Osteocyte (in vitro differentiated cells): ENCODE measurements at places on chromosomes 12 and 14. TPM values are rescaled to one million over a fixed set of nuclear protein-coding genes. Genes with fewer than 3 reads are reported as not detected.

SLC25A21 gene
- 0.56 and 1.2 TPM in 2 replicates for total RNA-seq

PRIMA1 gene
- total RNA-seq = not detected in 2 replicates

CEP83 gene
- total RNA-seq = 11.2 and 13.1 TPM in 2 replicates

SLCO1B1 gene
- not detected in 2 replicates for total RNA-seq

HPD gene
- not detected in 2 replicates for total RNA-seq

PDZRN4 gene
- not detected in 2 replicates for total RNA-seq

GRCh38 chr12:100128512-100128908 is 14.2 kb downstream of the BLTP3B start:
- H3K27ac ChIP-seq = peak overlapping the region; percentile 45
- H3K27me3 ChIP-seq = no peaks in the 10 kb centered on the region
- peaks cover 7% of the 10 kb centered on the region for H3K4me1 ChIP-seq
- H3K4me3 ChIP-seq = no peak overlapping the region
- peaks cover 3% of the 10 kb centered on the region for H3K36me3 ChIP-seq

GRCh38 chr12:94563286-94563685 is 87.1 kb downstream of the TMCC3 start:
- H3K27me3 ChIP-seq = peaks cover 49% of the 10 kb centered on the region
- H3K4me3 ChIP-seq = no peak overlapping the region
- H3K4me1 ChIP-seq = peaks cover 20% of the 10 kb centered on the region
- H3K27ac ChIP-seq = no peak overlapping the region
- no peak for DNase-seq

GRCh38 chr14:48373981-48374380 is 698.6 kb upstream of the MDGA2 start:
- DNase-seq = no peak
- H3K27me3 ChIP-seq = no peaks in the 10 kb centered on the region
- H3K27ac ChIP-seq = no peak overlapping the region
- no peaks in the 10 kb centered on the region for H3K4me1 ChIP-seq
- H3K4me3 ChIP-seq = no peak overlapping the region

- no peaks in the 10 kb centered on the region for H3K27me3 ChIP-seq
- no peak for DNase-seq
- H3K4me3 ChIP-seq = no peak overlapping the region
- no peak overlapping the region for H3K27ac ChIP-seq
Measured at GRCh38 chr12:105858981-105859710, 279.6 kb downstream of the NUAK1 start.

GRCh38 chr14:22588526-22589095 is 413 bp downstream of the DAD1 start:
- peak overlapping the region; percentile 97 for H3K4me3 ChIP-seq
- H3K36me3 ChIP-seq = peaks cover 12% of the 10 kb centered on the region
- H3K27ac ChIP-seq = peak overlapping the region; percentile 100
- H3K4me1 ChIP-seq = peaks cover 49% of the 10 kb centered on the region
- H3K27me3 ChIP-seq = peaks cover 19% of the 10 kb centered on the region

DNA sequence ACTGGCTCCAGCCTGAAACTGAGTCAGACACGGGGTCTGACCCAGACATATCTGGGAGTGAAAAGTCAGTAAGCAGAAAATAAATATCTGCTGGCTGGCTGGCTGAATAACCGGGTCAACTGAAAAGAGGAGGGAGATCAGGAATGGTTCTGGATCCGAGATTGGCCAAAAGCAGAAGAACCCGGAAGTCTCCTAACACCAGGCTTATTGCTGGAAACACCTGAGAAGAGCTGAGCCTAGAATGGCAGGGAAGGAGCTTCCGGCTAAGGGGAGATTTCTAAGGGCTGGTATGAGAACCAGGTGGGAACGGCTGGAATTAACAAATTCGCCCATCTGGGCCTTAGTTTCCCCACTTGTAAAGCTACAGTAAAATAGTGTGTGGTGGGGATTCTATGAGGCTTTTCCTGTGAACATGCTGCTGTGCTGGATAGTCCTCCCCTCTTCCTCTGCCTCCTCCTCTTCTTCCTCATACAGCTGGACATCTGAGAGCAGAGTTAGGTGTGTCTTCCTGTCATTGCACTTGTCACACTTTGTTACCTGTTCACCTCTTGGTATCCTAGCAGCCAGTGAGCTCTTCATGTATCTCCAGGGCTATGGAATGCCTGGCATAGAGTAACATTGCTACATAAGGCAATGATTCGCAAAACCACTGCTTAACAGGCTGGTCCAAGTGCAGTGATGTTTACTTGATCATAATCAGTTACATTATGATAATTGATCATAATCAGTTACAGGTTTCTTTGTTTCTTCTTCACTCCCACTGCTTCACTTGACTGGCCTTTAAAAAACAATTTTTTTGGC is 2.0 kb upstream of the SHMT2 start:
- peak overlapping the region; percentile 51 for H3K4me3 ChIP-seq
- no peak for DNase-seq
- peaks cover 43% of the 10 kb centered on the region for H3K4me1 ChIP-seq
- peak overlapping the region; percentile 50 for H3K27ac ChIP-seq
- no peaks in the 10 kb centered on the region for H3K27me3 ChIP-seq

- H3K4me3 ChIP-seq = no peak overlapping the region
- no peaks in the 10 kb centered on the region for H3K36me3 ChIP-seq
- H3K4me1 ChIP-seq = peaks cover 19% of the 10 kb centered on the region
- DNase-seq = no peak
Measured at GRCh38 chr12:66599816-66600215, 79.1 kb downstream of the GRIP1 start.

- H3K4me3 ChIP-seq = no peak overlapping the region
- H3K4me1 ChIP-seq = no peaks in the 10 kb centered on the region
- no peak for DNase-seq
- no peak overlapping the region for H3K27ac ChIP-seq
Measured at GRCh38 chr12:30484658-30485057, 211.0 kb downstream of the IPO8 start.

DNA sequence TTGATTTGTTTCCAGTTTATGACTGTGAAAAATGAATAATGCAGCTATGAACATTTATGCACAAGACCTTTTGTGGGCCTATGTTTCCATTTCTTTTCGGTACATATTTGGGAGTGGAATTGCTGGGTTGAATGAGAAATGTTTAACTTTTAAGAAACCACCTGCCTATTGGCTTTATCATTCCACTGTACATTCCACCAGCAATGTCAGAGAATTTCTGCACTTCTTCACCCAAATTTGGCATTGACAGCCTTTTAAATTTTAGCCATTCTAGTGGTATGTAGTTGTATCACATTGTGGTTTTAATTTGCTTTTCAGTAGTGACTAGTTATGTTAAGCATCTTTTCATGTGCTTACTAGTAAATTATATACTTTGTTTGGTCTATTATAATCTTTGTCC is 317.0 kb upstream of the TMTC1 start:
- H3K36me3 ChIP-seq = peaks cover 3% of the 10 kb centered on the region
- peaks cover 12% of the 10 kb centered on the region for H3K27me3 ChIP-seq
- no peak overlapping the region for H3K27ac ChIP-seq
- H3K4me1 ChIP-seq = no peaks in the 10 kb centered on the region
- DNase-seq = no peak
- H3K4me3 ChIP-seq = no peak overlapping the region

DNA sequence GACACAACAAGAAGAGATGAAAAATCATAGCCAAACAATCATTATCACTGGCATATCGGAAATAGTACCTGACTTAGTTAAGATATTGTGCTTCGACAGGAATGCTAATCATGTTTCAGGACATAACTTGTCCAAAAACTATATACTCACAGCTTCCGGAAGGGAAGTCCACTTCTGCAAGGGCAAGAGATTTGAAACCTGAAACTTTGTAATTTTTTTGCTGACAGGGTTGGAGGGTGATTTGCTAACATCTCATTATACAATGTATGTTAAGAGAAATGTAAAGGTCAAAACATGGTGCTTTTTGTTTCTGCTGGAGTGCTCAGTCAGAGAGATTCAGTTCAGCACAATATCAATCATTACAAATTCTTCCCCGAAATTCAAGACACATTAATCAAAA is 200.3 kb downstream of the CNTN1 start:
- H3K36me3 ChIP-seq = no peaks in the 10 kb centered on the region
- DNase-seq = no peak
- H3K4me1 ChIP-seq = no peaks in the 10 kb centered on the region
- no peaks in the 10 kb centered on the region for H3K27me3 ChIP-seq

GRCh38 chr14:35146711-35147149 is 24.4 kb downstream of the PRORP start:
- DNase-seq = no peak
- H3K27ac ChIP-seq = no peak overlapping the region
- no peaks in the 10 kb centered on the region for H3K27me3 ChIP-seq
- no peaks in the 10 kb centered on the region for H3K4me1 ChIP-seq
- H3K36me3 ChIP-seq = peaks cover 20% of the 10 kb centered on the region

DNA sequence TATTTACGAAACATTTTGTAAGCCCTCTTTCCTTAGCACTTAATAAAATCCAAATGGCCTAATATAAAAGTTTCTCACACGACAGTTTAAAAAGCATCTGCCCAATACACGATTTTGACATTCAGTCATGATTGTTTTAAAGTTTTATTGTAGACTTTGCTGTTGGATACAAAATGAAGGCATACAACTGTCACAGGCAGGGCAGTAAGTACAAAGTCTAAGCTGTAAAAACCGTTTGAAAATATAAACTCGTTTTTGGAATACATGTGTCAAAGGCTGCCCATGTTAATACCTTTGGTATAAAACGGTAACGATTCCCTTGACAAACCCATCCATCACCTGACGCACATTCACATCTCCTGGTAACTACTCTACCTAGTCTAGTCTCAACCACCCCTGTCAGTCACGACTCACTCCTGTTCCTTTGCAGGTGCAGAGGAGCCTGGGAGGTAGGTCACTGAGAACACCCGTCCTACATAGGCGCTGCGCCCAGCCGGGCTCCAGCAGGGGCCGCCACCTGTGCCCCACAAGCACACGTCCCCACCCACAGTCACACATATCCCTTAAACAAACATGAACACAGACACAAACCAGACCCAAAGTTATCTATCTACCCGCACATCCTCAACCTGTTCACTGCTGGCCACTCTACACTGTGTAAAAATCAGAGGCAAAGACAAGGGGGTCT is 27.1 kb downstream of the KCTD10 start:
- H3K36me3 ChIP-seq = peaks cover 31% of the 10 kb centered on the region
- H3K4me1 ChIP-seq = peaks cover 5% of the 10 kb centered on the region
- no peak for DNase-seq
- H3K4me3 ChIP-seq = no peak overlapping the region
- H3K27ac ChIP-seq = no peak overlapping the region
